HT1080 (cell line): ENCODE measurements at places on chromosomes 7 and 10. TPM values are rescaled to one million over a fixed set of nuclear protein-coding genes. Genes with fewer than 3 reads are reported as not detected.

GRCh38 chr7:92517631-92518030, 10.7 kb downstream of the PEX1 start:
- peak; percentile 26 for DNase-seq

GRCh38 chr10:61866700-61867368, 34.7 kb upstream of the ARID5B start:
- no peak for DNase-seq

The FBXO24 gene
- 0.37 TPM in 1 of 2 replicates, not detected in the other for total RNA-seq

DNA sequence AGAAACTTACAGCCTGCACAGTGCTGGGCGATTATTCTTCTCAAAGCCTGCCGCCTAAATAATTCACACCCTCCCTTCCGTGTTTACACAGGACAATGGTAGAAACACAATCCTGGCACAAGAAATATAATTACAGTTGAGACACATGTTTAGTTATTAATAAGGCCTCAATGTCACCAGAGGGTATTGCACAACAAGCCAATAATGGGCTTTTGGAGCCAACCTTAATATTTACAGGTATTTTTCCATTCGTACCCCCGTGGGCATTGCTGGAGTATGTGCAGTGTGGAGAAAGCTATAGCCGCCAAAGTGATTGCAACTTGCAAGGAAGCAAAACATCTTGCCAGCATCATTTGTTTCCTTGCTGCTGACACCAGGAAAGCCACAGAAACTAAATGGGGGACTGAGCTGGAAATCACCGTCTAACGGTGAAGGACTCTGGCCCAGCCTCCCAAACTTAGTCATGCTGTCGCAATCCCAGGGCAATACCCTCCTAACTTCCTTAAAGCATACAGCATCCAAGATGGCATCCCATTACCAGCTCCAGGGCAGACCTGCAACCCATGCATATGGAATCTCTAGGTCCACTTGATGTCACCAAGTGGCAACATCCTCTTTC, 8.6 kb downstream of the CALN1 start:
- DNase-seq, result no peak

DNA sequence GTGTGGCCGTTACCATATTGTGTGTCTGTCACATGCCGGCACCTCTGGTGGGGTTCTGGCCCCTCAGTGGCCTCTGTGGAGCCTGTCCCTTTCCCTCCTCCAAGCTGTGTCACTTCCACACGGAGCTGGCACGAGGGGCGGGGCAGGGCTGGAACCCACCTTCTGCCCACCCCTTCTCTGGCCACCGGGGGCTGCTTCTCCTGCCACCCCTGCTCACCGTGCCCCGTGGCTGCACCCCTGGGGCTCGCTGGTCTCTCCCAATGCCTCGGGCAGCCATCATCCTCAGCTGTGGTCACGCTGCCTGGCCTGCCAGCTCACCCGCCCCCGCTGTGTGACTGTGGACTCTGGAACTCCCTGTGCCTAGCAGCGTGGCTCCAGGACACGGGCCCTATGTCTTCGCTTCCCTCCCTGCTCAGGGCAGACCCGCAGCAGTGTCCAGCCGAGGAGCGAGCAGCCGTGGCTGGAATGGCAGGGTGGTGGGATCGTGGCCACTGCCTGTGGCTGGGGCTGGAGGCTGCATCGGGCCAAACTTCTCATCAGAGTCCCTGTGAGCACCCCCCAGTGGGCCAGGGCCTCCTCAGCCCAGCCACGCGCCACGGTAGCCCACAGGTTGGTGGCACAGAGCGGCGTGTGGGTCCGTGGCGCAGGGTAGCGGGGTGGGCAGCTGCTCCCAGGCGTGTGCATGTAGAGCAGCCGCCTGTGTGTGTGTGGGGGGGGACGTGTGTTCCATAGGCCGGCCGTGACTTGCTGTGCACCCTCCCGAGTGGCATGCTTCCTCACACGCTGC, 8.1 kb downstream of the TTYH3 start:
- no peak for DNase-seq

DNA sequence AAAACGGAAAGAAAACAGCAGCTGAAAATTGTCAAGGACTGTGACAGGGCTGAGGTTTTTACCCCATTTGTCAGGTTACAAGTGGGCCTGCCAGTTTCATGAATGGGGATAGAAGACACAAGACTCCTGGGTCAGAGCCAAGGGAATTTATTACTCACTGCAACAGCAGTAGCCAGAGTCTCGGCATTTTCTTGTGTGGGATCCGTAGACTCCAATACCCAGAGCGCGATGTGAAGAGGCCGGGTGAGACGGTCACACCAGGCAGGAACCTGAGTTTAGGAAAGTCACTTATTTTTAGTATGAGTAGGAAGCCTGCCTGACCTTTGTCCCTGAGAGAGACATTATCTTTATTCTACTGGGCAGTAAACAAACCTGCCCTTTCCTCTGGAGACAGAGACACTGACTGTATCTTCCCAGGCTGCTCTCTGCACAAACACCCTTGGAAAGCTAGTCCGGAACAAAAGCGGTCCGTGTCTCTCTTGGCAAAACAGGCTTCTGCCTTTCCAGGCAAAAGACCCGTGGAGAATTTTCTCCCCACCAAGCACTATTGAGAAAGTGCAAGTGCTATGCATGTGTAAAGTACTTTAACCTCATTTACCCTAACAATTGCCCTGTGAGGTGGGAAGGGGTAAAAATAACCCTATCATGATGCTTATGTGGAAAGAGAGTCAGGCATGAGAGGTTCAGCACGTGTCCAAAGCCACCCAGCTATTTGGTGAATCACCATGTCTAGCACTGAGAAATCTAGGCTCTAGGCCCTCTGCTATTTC, 58.4 kb downstream of the JCAD start:
- DNase-seq, result peak; percentile 61

DNA sequence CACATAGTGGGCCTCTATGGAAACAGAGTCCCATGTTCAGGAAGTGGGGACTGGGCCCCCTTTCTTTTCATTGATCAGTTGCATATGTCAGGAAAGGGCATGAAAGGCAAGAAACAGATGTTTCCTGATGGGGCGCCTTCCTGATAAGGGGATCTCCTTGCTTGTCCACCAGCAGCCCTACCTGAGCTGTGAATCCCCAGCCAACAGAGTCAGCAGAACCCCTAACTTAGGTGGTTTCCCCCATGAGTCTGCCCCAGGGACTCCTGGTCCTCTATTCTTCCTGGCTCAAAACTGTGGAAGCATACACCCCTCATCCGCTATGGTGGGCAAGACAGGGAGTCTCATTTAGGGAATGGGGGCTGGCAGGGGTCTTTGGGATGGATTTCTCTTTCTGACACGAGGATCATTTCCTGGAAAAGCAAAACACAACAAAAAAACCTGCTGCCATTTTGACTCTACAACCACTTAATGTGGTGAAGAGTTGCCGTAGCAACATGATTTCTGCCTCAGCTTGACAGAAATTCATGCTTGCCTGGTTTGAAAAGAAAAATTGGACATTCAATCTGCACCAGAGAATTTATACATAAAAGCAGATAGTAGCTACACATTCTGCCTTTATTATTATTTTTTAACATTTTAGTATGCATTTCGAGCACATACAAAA, 119.8 kb downstream of the SPAG6 start:
- no peak for DNase-seq

DNA sequence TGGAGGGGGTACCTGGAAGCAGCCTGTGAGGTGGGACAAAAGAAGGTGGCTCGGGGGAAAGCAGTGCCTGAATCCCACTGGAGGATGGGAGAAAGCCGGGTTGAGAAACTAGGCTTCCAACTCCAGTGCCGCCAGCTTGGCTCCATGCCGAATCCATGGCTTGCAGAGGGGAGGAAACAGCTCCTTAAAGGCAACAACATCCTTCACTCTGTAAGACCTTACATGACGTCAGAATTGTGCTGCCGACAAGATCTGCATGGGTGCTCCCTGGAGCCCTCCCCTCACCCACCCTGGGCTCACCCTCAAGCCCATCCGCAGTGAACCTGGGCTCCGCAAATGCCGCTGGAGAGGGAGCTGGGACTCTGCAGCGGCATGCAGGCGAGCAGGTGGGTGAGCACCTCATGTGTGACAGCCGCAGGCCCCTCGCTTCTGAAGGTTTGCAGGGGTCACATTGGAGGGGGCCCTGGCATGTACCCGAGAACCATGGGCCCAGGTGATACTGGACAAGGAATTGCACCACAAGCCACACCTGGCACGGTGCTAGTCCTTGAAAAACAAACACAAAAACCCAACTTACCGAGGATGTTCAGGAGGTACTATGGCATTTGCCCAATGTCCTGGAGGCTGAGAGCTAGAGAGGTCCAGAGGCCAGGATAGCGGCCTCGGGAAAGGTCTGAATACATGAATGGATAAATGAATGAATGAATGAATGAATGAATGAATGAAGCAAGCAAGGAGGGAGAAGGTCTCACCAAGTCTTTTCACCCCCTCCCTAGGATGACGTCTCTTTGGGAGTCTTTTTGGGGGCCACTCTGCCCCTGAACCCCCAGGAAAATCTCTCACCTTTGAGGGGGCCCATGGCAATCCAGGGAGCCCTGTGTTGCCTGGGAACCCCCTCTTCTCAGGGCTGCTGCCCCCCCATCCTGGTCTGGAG, 238.6 kb upstream of the SHH start:
- DNase-seq, result no peak

GRCh38 chr7:44156453-44157010, 15.4 kb upstream of the MYL7 start:
- no peak for DNase-seq

The TRIM50 gene
- total RNA-seq, result not detected in 2 replicates

The RELN gene
- 0.02 and 0.03 TPM in 2 replicates for total RNA-seq

DNA sequence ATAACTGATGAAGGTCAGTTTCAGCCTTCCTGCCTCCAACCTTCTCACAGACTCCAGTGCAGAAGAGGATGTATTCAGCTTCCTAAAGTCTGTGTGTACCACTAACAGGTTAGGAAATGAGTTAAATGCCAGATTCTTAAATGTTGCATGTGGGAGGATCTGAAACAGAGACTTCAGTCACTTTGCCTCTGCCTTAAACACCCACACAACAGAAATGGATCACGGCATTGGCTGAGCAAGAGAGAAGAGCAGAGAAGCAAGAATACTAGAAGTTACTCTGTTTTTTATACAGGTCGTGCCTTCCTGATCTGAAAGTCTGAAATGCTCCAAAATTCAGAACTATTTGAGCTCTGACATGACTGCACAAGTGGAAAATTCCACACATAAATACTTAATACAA, 98.9 kb upstream of the ARHGAP21 start:
- no peak for DNase-seq

- no peak for DNase-seq
Observed at GRCh38 chr7:953547-954327, 743 bp downstream of the ADAP1 start.

DNA sequence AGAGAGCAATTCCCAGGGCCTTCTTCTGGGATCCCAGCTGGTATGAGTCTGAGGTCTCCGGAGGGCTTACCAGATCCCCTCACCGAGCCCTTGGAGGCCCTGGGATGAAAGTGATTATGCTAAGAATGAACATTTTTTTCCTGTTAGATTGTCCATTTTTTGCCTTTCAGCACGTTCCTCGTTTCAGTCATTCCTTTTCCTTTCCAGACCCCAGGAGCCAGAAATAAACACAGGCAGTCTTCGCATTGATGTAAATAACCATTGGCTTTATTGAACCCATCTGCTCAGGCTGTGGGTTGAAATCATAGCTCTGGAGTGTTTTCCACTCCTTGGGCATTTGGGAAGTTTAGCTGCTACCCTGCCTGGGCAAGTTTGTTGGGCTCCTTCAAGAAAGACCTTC, 320.9 kb upstream of the AUTS2 start:
- no peak for DNase-seq

- DNase-seq, result no peak
Observed at GRCh38 chr7:26619348-26619984, 244.9 kb downstream of the SKAP2 start.

The VSIR gene
- 0.02 and 0.17 TPM in 2 replicates for total RNA-seq

- no peak for DNase-seq
Observed at GRCh38 chr7:4661871-4662270, 20.2 kb upstream of the FOXK1 start.

The SLC18A3 gene
- not detected in 2 replicates for total RNA-seq

DNA sequence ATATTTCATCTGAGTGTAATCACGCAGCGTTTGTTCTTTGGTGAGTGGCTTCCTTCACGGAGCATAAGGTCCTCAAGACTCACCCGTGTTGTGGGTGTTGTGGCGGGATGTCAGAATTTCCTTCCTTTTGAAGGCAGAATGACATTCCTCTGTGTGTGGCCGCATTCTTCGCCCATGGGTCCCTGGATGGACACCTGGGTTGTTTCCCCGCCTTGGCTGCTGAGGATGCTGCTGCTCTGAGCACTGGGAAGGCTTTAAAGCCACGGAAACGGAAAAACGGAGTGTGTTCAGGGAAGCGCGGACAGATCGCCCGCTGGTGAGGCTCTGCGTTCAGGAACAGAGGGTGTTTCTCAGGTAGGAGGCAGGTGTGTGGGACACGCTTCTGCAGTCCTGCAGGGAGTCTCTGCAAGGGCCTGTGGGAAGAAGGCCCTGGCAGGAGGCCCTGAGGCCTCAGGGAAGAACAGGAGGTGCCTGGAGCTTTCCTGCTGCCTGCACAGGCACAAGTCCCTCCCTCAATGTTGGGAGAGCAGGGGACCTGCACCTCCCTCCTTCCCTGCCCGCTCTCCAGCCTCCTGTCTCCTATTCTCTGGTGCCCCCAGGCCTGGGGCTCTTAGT, 35.7 kb upstream of the SHH start:
- DNase-seq, result no peak

The CALCR gene
- total RNA-seq, result not detected in 2 replicates

DNA sequence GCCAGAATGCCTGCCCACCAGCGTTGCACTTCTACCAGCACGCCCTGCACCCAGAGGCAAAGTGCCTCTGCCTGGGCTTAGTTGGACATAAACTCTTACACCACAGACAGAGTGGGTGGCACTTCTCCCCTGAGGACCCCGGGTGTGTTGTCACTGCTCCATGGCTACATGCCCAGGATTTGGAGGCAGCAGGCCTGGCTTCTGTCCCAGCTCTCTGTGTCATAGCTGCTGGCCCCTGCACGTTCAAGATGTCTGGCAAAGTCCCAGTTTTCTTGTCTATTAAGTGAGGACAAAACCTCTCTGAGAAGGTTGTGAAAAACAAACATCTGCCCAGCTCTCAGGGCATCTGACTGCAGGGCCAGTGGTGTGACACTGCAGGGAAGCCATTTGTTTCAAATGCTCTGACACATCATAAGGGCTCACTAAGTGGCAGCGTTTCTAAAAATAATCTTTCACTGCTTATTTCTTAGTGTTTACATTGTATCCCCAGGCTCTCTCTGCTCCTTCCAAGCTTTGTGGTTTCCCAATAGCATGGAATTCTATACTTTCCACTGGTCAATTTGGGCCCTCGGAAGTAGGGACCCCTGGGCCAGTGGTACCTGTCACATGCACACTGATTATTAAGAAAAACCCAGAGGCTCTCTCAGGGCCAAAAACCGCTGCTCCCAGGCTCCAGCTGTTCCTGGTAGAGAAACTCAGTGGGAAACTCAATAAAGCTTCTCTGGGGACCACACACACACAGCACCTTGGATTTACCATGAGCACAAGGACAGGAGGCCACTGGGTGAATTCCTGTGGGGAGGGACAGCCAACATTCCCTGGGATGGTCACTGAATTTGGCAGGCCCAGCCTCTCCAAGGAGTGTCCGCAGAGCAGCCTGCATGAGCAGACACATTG, 86.2 kb upstream of the ANLN start:
- peak; percentile 89 for DNase-seq

- no peak for DNase-seq
Observed at GRCh38 chr7:155969192-155969929, 157.1 kb upstream of the SHH start.
